ENCODE measurements at places on chromosomes 3 and 15.

DNA sequence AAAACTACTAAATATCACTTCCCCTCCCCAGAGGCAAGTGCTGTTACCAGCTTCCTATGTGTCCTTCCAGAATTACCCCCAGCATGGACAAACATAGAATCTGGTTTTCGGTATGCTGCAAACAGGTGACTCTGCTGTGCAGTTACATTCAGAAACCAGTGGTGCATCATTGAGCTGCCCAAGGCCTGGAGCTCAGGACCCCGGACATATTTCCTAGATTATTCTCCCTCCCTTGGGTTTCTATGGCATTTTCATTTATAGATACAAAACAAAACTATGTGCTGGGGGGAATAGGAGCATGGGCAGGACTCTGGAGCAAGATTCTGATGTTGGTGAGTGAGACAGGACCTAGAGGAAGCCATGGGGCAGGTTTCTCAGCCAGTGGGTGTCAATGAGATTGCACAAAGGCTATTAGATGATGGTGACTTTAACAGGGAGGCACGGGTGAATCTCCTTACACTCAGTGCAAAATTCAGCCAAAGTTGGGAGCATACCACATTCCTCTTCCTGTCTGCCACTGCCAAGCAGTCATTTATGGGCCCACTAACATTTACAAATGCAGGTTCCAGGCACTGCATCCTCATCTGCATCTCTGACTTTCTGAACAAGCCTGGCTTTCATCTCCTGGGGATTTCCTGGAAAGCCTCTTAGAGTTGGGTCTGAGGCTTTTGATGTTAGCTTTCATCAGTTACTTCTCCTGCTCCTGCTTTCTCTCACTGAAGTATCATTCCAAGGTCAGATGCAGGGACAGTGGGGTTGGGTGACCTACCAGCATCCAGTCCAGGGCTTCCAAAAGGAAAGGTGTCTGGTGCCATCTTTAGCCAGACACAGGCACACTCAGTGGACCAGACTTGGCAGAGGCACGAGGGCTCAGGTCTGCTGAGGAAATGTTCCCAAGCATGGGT, 44.5 kb downstream of the CMTM7 start:
- DNase-seq: no peak

GRCh38 chr15:27903405-27903804, 195.7 kb downstream of the OCA2 start:
- DNase-seq: no peak

DNA sequence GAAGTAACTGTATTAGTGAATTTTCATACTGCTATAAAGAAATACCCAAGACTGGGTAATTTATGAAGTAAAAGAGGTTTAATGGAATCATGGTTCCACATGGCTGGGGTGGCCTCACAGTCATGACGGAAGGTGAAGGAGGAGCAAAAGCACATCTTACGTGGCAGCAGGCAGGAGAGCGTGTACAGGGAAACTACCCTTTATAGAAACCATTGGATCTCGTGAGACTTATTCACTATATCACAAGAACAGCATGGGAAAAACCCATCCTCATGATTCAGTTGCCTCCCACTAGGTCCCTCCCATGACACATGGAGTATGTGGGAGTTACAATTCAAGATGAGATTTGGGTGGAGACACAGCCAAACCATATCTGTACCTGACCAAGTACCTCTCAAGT, 812.3 kb upstream of the ALCAM start:
- no peak for DNase-seq

DNA sequence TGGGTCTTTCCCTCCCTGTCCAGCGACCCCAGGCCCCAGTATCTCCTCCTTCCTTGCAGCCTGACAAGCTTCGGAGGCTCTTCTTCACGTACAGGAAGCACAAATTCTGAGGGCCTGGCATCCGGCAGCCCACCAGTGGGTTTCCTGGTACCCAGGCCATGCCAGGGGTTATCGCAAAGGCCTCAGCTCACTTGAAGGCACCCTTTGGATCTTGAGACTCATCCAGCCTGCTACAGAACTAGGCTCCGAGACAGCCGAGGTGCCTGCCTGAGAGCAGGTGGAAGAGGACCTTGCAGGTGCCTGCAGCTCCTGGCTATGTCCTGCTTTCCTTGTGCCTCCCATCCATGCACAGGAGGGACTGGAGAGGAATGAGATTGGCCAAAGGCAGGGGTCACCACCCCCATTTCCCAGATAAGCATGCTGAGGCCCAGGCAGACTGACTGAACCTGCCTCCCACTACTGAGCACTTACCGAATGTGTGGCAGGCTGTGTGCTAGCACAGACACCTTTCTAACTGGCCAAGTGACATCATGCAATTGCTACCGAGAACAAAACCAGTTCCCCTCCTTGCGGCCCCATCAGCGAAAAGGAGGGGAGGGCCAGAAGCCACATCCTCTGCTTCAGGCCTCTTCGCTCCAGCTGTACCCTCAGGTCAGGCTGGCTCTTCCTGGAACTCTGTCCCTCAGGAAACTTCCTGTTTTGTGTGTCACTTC, 11.2 kb downstream of the SH2D7 start:
- no peak for DNase-seq

- DNase-seq: no peak
Observed at GRCh38 chr3:129633751-129634481, 27.4 kb upstream of the PLXND1 start.

DNA sequence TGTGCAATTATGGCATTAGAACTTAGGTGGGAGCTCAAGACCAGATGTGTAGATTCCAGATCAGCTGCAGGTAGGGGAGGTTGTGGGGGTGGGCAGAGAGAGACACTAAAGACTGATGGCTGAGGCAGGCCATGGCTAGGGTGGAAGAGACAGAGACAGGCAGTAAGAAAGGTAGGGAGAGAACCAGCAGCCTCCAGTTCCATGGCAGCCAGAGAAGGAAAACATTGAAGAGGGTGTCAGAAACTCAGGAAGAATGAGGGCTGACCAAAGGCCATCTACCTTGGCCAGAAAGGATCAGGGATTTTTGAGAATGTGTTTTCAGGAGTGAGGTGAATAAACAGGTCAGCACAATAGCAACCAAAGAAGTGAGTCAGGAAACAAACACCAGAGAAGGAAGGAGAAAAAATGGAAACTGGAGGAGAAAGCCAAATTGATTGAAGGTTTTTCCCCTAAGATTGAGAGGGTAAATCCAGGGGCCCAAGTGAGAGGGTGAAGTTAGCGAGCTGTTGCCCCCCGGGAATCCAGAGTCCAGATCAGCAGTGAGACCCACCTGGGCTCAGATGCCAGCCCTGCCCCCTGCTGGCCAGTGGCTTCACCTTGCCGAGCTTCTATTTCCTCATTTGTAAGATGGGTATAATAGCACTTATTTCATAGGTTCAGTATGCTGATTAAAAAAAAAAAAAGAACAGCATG, 41.0 kb downstream of the ABHD2 start:
- peak; percentile 72 for DNase-seq

DNA sequence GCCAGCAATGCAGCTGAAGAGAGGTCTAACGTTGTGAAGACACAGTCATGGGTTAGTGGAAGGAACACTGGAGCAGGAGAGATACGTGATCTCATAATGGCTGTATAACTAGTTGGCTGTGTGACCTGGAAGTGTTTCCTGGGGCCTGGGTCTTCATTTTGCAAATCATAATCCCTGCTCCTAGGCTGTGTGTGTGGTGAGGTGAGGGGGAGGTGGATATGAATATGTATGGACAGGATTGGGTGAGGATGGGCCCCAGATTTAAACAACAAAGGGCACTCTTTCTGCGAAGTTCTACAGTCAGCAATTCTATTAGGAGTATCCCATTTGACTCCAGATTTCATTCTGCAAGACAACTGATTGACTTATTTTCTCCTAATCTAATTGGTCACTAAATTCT, 41.3 kb downstream of the ANKRD28 start:
- DNase-seq: no peak

GRCh38 chr3:99131876-99132275, 230.4 kb upstream of the DCBLD2 start:
- no peak for DNase-seq

- DNase-seq: no peak
Observed at GRCh38 chr3:7371693-7372572, 511.0 kb downstream of the GRM7 start.

DNA sequence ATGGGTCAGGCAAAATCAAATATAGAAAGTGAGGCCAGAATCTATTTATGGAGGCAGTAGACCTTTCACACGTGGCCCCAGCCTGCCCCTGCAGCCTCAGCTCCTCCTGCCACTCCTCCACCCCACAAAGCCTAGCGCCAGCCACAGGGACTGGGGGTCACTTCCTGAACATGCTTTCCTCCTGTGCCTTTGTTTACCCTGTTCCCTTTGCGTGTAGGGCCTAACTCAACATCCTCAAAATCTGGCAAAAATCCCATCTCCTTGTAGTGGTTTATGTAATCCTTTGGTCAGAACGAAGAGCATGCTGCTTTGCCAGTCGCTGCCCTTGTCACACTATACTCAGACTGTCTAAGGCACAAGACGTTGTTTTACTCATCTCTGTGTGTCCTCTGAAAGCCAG, 39.6 kb downstream of the KBTBD12 start:
- no peak for DNase-seq

- peak; percentile 27 for DNase-seq
Observed at GRCh38 chr15:63192619-63193206, 3.3 kb downstream of the RAB8B start.

- no peak for DNase-seq
Observed at GRCh38 chr3:197728487-197728886, 8.2 kb downstream of the RUBCN start.

GRCh38 chr15:75059607-75060006, 36.2 kb downstream of the PPCDC start:
- DNase-seq: no peak

DNA sequence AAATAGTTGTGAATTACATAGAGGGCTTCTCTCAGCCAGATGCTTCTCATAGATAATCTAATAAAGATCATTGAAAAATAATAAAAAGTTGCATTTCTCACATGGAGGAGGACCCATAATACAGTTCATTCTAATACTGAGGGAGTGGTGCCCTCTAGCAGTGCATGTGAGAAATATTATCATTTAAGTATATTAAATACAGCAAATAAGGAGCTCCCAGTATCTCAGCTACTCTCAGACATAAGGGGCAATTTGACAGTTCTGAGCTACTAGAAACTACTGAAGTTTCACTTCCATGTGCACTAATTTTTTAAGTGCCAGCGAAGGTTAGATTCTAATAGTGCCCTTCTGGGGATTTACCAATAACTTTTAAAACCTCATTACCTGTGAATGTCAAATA, 188.3 kb downstream of the IL5RA start:
- no peak for DNase-seq

DNA sequence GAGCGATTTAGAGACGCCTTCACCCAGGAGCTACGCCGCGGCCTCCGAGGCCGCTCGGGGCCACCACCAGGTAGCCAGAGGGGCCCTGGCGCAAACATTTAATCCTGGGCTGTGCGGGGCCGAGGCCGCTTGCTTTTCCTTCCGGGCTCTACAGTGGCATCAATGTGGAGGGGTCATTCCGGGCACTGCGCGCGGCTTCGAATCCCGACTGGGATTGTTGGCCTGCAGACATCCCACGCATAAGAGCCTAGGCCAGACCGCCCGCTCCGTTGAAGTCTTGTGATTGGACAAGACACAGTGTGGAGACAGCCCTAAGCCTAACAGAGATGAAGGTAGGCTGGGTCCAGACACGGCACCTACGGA, 568 bp upstream of the NCBP2 start:
- no peak for DNase-seq

DNA sequence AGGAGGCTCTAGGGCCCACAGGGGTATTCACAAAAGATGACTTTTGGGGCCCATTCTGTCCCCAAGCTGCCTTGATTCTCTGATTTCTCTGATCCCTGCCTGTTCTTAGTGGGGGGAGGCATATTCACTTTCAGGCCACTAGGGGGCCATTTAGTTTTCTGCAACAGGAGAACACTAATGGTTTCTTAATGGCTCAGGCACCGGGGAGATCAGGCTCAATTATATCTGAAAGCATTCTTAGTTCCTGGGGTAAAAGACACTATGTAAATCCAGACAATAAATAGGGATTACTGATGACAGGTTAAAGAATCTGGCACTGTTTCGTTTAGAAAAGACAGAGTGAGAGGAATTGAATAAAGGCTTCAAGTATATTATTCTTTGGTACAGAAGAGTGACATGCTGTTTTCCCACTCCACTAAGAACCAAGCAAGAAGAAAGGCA, 2.5 kb upstream of the INAFM2 start:
- DNase-seq: peak; percentile 71

DNA sequence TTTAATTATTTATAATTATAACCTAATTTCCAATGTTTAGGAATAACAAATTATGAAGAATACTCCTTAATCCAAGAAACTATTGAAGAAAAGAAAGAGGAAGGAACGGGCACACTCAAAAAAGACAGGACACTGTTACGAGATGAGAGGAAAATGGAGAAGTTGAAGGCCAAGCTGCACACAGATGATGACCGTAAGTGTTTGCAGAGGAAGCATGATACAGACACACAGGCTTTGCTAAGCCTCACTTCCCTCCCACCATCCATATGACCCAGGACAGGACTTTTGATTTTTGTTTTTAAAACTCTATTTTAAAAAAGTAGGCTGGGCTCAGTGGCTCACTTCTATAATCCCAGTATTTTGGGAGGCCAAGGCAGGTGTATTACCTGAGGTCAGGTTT, 389.4 kb upstream of the TPM1 start:
- DNase-seq: no peak

GRCh38 chr15:41493902-41494189, 172 bp downstream of the ITPKA start:
- DNase-seq: no peak

- no peak for DNase-seq
Observed at GRCh38 chr3:179801263-179801662, 148.4 kb downstream of the USP13 start.

GRCh38 chr3:20999661-21000060, 751.3 kb downstream of the ZNF385D start:
- DNase-seq: no peak

DNA sequence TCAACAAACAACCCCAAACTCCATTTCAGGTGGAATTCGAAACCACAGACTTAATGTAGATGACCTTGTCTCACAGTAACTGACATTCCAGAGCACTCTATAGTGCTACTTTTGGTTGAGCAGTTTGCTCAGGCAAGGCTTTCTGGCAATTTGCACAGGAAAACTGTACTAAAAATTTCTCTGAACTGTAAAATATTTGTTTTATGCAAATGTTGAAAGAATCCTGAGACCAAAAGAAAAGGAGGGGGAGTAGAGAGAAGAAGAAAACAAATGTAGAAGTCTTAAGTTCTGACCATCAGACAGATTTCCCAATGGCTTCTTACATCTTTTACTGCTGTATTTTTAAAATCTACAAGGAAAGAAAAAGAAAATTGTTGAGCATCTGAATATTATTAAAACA, 53.5 kb downstream of the DTWD1 start:
- DNase-seq: no peak

GRCh38 chr15:78167227-78167888, 18.2 kb downstream of the IDH3A start:
- DNase-seq: no peak

GRCh38 chr15:78399091-78399490, 38.9 kb upstream of the IREB2 start:
- no peak for DNase-seq

Measured in hematopoietic multipotent progenitor cell treated with erythropoietin and hydrocortisone succinate and interleukin-3 and kit ligand, for 17 days (in vitro differentiated cells).